ENCODE measurements at places on chromosomes 6 and 20.

GRCh38 chr6:36196880-36197548 is 470 bp downstream of the BRPF3 start:
- peak; percentile 99 for DNase-seq

DNA sequence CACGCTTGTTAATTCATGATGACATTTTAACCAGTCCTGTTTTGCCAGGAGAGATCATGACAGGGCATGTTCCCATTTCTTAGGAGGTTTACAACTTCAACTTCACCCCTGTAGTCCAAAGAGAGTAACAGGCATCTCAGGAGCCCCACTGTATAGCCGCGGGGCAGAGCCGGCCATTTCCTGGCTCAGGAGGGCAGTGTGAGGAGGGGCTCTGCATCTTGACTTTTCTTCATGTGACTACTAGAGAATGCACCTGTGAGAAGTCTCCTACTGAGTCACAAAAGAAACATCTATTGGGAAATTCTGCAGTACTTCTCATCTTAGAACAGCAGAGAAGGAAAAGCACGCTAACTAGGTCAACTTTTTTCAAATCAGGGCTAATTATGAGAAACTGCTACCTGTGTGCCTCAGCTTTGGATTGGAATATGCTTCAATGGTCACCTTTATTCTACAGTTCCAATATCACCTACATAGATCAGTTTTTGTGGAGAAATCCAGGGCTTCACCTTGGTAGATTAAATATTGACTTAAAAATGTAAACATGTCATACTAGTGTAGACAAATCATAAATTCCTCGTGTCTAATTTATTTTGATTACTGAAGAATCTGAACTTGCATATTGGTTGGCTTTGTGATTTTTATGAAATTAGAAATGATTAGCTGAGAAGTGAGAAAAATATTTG is 28.6 kb upstream of the SIM1 start:
- no peak for DNase-seq

DNA sequence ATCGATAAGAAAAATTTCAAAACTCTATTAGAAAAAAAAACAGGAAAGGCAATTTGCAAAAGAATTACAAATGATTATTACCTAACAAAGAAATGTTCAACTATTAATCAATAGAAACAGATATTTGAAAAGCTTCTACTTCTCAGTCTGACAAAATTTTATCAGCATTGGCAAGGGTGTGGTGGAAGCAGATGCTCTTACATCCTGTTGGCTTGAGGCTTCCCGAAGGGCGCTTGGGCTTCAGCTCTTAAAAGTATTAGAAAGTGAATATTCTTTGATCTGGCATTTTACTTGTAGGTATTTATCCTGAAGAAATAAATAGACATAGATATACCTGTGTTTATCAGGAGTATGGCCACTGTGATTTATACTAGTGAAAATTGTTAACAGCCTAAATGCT is 38.7 kb downstream of the SLC35D3 start:
- DNase-seq = no peak

DNA sequence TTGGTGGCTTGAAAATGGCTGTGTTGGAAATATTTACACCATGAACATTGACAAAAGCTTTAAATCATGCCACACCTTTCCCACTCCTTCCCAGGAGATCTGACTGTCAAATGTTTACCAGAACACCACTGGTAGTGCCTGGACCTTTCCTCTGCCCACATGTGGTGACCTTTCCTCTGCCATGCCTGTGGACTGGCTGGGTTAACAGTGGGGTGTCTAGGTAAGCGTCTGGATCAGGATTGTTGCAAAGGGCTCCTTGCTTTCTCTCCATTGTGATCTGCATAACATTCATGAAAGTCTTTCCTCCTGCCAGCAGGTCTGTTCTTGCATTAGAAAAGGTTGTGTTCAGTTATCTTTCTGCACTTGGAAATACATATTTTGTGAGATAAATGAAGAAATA is 572.7 kb downstream of the DHX35 start:
- DNase-seq = no peak

GRCh38 chr6:159983641-159984080 is 14.8 kb downstream of the IGF2R start:
- no peak for DNase-seq

- no peak for DNase-seq
Observed at GRCh38 chr6:39223061-39223460, 6.2 kb downstream of the KCNK5 start.

DNA sequence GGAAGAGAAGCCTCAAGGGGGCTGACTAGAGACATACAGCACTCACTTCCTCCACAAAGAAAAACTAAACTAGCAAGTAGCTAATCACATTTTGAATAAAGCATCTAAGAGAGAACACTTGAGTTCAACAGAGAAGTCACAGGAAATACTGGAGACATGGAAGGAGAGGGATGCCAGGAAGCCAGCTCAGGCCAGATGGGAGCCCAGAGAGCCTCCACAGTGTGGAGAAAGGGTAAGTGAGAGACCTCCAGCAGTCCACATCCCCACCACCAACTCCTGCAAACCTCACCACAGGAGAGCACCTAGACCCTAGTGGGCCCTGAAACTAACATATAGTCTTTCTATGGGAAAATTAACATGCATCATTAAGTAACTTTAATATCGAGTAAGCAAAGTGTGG is 79.2 kb downstream of the EPM2A start:
- DNase-seq = no peak

DNA sequence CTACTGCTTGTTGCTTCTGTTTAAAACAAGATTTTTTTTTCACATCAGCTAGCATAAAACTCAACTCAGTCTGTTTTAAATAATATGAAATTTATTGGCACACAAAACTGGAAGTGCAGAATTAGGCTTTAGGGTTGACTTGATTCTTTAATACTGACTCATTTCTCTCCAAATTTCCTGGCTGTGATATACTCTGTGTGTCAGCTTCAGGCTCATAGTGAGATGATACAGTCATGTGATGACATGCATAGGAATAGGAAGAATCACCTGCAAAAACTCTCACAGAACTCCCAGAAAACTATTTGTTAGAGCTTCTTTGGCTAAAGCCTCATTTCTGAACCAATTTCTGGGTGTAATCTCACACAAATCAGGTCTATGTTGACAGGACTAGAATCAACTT is 1068.0 kb upstream of the EPHA7 start:
- no peak for DNase-seq

Measured in left hindlimb (tissue), 1 donor.